Stimulated activated CD4-positive, alpha-beta T cell treated with anti-CD3 and anti-CD28 coated beads, Interleukin-12 subunit alpha, Interleukin-12 subunit beta, amount 100 ng/mL, for 4 hours (primary cell): ENCODE measurements at places on chromosomes 6 and 20.

- DNase-seq, result no peak
These were observed 90.6 kb downstream of the TIAM2 start for GRCh38 chr6:155085582-155086257.

- peak; percentile 24 for DNase-seq
These were observed at the start of gene ZNF311 for GRCh38 chr6:29005183-29005885. Gene ZNF311 (minus strand): TSS chr6:29005315. CDS start chr6:29003954, 1,361 bp downstream.

DNA sequence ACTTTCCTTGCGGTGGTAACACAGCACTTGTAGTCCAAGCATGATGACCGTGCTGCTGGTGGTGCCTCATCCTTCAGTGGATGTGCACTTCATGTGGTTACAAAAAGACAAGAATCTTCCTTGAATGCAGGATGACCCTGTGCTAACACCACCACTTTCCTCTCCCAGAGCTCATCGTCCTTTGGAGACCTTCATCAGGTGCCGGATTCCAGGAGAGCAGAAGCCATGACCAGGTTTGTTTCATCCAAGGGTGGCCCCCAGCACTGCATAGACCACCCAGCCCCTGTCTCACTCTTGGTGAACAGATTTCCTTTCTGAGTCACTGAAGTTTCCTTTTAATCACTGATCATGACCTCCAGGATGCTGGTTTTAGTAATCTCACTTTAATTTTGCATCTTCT, 101.2 kb upstream of the SYNDIG1 start:
- no peak for DNase-seq

GRCh38 chr20:21701171-21701876, 4.1 kb upstream of the PAX1 start:
- no peak for DNase-seq

DNA sequence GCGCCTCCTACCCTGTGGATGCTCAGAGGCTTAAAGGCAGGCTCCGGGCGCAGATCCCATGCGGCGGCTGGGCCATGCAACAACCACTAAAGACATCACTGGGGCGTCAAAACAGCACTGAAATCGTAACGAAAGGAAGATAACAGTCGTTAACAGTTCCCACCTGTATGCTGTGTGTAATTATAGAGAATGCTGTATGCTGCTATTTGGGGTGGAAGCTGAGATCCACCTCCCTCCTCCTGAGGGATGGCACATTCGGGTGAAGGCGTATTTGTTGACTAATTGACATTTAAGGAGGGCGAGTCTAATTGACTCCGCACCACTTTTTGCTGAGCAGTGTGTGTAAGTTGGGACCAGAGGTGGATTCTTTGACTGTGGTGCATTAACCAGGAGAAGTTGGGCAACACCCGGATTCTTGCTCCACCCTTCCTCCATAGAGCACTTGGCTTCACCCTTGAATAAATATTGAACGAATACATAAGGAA, 687 bp downstream of the SLC35A1 start:
- peak; percentile 57 for DNase-seq

DNA sequence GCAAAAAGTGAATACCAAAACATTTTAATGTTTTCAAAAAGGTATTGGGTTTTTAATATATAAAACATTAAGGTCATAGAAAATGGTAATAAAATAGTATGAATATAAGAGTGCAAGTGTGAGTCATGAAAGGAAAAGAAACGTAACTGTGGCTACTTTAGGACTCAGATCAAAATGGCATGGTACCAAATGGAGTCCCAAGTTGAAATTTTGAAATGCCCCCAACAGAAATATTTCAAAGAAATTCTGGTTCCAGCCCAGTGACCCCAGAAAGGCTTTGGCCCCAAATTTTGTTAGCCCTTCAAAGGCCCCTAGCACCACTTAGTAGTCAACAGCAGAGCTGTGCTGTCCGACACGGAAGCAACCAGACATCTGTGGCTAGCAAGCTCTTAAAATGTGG, 6.0 kb downstream of the COL12A1 start:
- no peak for DNase-seq

- DNase-seq, result no peak
These were observed 81.3 kb upstream of the SIRPA start for GRCh38 chr20:1813674-1814635.

GRCh38 chr6:168090706-168091105, 11.7 kb upstream of the FRMD1 start:
- DNase-seq, result no peak

- DNase-seq, result no peak
These were observed 648.4 kb downstream of the QKI start for GRCh38 chr6:164062872-164063271.

GRCh38 chr20:5170341-5170740, 43.5 kb downstream of the CDS2 start:
- DNase-seq, result no peak

- DNase-seq, result no peak
These were observed 189.8 kb downstream of the ZDHHC14 start for GRCh38 chr6:157570752-157571151.

GRCh38 chr6:26044140-26045064, 42.8 kb upstream of the HFE start:
- DNase-seq, result peak; percentile 23

DNA sequence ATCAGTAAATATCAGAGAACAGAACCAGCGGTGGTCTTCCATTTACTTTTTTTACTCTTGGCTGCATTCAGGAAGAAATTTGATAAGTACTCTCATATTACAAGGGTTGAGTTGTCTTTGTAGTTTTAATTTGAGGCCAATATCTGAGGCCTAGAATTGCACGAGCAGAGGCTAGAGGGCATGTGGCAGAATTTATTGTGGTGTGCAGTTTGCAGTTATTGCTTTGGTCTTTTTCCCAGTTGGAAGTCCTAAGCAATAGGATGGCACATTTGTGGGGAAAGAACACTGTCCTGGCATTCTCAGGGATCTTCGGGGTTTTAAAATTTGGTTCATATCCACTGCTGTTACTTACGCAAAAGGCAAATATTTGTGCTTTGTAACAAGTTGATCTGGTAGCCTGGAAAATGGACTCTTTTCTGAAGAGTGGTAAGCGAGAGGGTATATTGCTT, 66.0 kb downstream of the CTNNBL1 start:
- no peak for DNase-seq

GRCh38 chr20:47703748-47704147, 81.5 kb downstream of the SULF2 start:
- no peak for DNase-seq

GRCh38 chr6:170276369-170277057, 14.4 kb downstream of the DLL1 start:
- no peak for DNase-seq

DNA sequence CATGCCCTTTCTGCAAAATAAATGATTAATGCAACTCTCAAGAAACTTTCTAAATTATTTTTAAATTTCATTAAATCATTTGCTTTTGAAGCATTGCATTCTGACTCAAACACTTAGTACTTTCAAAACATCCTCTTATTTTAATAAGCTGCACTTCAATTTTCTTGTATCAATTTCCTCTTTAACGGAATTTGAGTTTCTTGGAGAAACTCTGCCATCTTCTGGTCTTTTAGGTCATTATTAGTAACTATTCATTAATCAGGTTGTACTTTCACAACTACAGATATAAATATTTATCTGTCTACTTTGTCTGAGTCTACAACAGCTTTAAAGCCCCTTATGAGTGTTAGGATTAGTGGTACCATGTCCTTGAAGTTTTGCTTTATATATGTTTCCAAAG, 30.2 kb downstream of the TMX4 start:
- DNase-seq, result no peak

GRCh38 chr6:14606353-14606752, 488.8 kb downstream of the CD83 start:
- DNase-seq, result no peak

DNA sequence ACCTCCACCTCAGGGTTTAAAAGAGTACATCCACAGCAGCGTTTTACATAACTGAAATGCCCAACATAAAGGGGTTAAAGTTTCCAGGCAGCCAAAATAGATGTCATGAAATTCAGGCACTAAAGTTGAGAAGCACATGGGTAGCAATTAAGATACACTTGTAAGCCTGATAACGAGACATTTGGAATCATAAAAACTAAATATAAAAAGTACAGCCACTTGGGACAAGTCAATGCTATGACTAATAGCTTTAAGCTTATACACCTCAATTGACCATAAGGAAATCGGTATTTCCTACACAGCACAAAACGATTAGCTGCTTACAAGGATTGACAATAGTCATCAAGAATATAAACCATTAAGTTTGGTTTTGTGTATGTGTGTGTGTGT, 11.8 kb downstream of the LOC128125822 start:
- DNase-seq, result no peak
